Tibial nerve (tissue), 4 donors: ENCODE measurements at places on chromosomes 1 and 21.
A peak's percentile ranks its signal among the peaks of the same experiment; 100 is the strongest.

GRCh38 chr1:45117766-45118165 lies 88.6 kb downstream of the ZSWIM5 start:
- no peaks in the 10 kb centered on the region for H3K27me3 ChIP-seq
- H3K36me3 ChIP-seq = no peaks in the 10 kb centered on the region
- no peak overlapping the region for H3K27ac ChIP-seq
- DNase-seq = no peak
- no peak overlapping the region for H3K4me3 ChIP-seq

- no peaks in the 10 kb centered on the region for H3K36me3 ChIP-seq
- H3K4me1 ChIP-seq = peaks cover 23% of the 10 kb centered on the region
- no peaks in the 10 kb centered on the region for H3K27me3 ChIP-seq
- DNase-seq = no peak
- no peak overlapping the region for H3K4me3 ChIP-seq
Observed at GRCh38 chr1:110420874-110421793, 13.6 kb upstream of the LAMTOR5 start.

DNA sequence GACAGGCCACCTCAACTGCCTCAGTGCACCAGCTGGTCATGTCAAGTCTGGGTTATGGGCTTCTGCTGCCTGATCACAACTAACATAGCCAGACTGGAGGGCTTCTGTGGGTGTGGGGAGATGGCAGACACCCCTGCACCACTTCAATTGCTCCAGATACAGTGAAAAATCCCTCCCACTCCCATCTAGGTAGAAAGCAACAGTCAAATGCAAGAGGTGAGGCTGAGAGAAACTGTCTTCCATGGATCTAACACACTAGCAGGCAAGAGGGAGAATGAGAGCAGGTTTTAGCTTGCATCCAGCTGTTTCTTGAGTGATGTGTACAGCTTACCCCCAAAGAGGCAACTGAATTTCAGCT lies 10.8 kb downstream of the KCNA2 start:
- no peak overlapping the region for H3K27ac ChIP-seq
- no peaks in the 10 kb centered on the region for H3K27me3 ChIP-seq
- no peaks in the 10 kb centered on the region for H3K36me3 ChIP-seq
- no peak overlapping the region for H3K4me3 ChIP-seq

DNA sequence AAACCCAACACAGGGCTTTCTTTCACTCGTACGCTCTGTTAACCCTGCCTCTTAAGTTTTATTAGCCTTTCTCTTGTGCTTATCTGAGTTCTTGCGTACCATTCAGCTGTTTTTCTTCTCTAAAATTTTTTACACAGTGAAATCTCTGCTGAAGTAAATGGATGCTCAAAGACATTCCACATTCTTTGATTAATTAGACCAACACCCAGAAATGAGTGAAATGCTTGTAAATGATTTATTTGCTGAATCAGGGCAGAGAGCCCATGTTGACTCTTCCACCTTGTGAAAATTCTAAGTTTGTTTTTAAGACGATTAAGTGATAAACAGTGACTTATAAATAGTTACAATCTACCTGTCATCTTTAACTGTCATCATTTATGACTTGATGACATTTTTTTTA lies 156.7 kb downstream of the ACTL8 start:
- H3K4me1 ChIP-seq = no peaks in the 10 kb centered on the region
- H3K27ac ChIP-seq = no peak overlapping the region

DNA sequence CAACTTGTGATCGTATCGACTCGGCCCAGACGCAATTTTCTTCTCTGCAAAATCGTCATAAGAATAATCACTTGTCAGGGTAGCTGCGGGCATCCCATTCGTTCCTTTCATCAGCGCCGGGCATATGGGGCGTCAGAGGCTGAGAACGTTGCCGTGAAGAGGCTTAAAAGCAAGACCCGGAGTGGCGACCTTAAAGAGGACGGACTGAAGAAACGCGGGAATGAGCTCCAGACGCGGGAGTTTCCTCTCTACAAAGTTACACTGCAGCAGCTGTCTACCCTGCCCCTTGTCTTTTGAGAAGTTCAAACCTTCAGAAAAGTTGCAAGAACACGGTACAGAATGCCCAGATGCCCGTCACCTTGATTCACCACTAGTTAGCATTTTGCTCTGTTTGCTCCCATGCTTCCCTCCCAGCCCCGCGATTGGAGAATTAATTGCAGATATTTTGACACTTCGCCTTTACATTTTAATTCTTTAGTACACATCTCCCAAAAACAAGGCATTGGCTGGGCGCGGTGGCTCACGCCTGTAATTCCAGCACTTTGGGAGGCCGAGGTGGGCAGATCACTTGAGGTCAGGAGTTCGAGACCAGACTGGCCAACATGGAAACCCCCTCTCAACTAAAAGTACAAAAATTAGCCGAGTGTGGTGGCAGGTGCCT lies 967 bp downstream of the CENPS start:
- no peaks in the 10 kb centered on the region for H3K27me3 ChIP-seq
- DNase-seq = no peak
- H3K27ac ChIP-seq = peak overlapping the region; percentile 82
- peaks cover 31% of the 10 kb centered on the region for H3K4me1 ChIP-seq
- peak overlapping the region; percentile 94 for H3K4me3 ChIP-seq

- H3K27me3 ChIP-seq = no peaks in the 10 kb centered on the region
- H3K4me3 ChIP-seq = no peak overlapping the region
- H3K4me1 ChIP-seq = no peaks in the 10 kb centered on the region
- no peak for DNase-seq
- no peak overlapping the region for H3K27ac ChIP-seq
- no peaks in the 10 kb centered on the region for H3K36me3 ChIP-seq
Observed at GRCh38 chr1:192342842-192343241, 26.1 kb downstream of the RGS21 start.

GRCh38 chr1:200959411-200959921 lies 64.0 kb downstream of the KIF21B start:
- no peak overlapping the region for H3K27ac ChIP-seq
- H3K27me3 ChIP-seq = no peaks in the 10 kb centered on the region
- DNase-seq = no peak
- H3K4me1 ChIP-seq = no peaks in the 10 kb centered on the region

- no peaks in the 10 kb centered on the region for H3K27me3 ChIP-seq
- no peak overlapping the region for H3K4me3 ChIP-seq
- peak overlapping the region; percentile 5 for H3K27ac ChIP-seq
- H3K4me1 ChIP-seq = no peaks in the 10 kb centered on the region
- DNase-seq = no peak
Observed at GRCh38 chr1:108624069-108624468, 36.8 kb downstream of the HENMT1 start.

DNA sequence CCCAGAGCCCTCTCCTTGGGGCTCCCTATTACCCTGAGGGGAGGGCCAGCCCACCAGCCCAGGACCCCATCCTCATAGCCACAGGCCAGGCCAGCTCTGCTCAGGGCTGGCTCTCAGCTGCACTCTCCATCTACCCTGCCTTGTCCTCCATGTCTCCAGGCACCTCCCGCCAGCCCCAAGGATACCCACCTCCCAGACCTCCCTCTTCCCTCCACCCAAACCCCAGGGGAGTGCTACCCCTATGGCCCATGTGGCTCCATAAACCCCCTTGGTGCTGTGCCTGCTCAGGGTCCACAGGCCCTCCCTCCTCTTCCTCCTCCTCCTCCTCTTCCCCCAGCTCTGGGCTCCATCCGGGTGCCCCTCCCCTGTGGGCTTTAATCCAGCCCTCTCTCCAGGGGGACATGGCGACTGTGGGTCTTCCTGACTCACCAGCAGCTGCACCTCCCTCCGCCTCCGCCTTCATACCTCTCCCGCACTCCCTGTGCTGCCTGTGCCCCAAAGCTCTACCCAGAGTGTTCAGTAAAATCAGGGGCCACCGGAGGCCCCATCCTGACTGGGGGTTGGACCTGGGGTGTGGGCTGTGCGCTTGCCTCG lies 9.1 kb downstream of the YBEY start:
- H3K4me1 ChIP-seq = peaks cover 4% of the 10 kb centered on the region
- DNase-seq = no peak
- H3K27me3 ChIP-seq = no peaks in the 10 kb centered on the region
- no peak overlapping the region for H3K4me3 ChIP-seq
- H3K36me3 ChIP-seq = peaks cover 21% of the 10 kb centered on the region
- H3K27ac ChIP-seq = peak overlapping the region; percentile 73

GRCh38 chr1:162568802-162569201 lies 7.3 kb downstream of the UAP1 start:
- no peaks in the 10 kb centered on the region for H3K27me3 ChIP-seq
- no peaks in the 10 kb centered on the region for H3K4me1 ChIP-seq
- no peak for DNase-seq
- H3K4me3 ChIP-seq = no peak overlapping the region
- H3K36me3 ChIP-seq = no peaks in the 10 kb centered on the region

- H3K36me3 ChIP-seq = peaks cover 95% of the 10 kb centered on the region
- no peak for DNase-seq
- no peak overlapping the region for H3K4me3 ChIP-seq
- no peak overlapping the region for H3K27ac ChIP-seq
- no peaks in the 10 kb centered on the region for H3K27me3 ChIP-seq
- H3K4me1 ChIP-seq = no peaks in the 10 kb centered on the region
Observed at GRCh38 chr21:46265736-46266525, 19.5 kb downstream of the MCM3AP start.

- H3K36me3 ChIP-seq = no peaks in the 10 kb centered on the region
- no peaks in the 10 kb centered on the region for H3K4me1 ChIP-seq
- H3K27ac ChIP-seq = peak overlapping the region; percentile 15
- H3K4me3 ChIP-seq = no peak overlapping the region
- H3K27me3 ChIP-seq = no peaks in the 10 kb centered on the region
Observed at GRCh38 chr1:94273111-94273510, 35.7 kb upstream of the ARHGAP29 start.

- H3K4me1 ChIP-seq = peaks cover 25% of the 10 kb centered on the region
- no peaks in the 10 kb centered on the region for H3K36me3 ChIP-seq
- H3K4me3 ChIP-seq = peak overlapping the region; percentile 70
- H3K27ac ChIP-seq = peak overlapping the region; percentile 88
Observed at GRCh38 chr1:100350787-100351094, 1.6 kb upstream of the CDC14A start.

DNA sequence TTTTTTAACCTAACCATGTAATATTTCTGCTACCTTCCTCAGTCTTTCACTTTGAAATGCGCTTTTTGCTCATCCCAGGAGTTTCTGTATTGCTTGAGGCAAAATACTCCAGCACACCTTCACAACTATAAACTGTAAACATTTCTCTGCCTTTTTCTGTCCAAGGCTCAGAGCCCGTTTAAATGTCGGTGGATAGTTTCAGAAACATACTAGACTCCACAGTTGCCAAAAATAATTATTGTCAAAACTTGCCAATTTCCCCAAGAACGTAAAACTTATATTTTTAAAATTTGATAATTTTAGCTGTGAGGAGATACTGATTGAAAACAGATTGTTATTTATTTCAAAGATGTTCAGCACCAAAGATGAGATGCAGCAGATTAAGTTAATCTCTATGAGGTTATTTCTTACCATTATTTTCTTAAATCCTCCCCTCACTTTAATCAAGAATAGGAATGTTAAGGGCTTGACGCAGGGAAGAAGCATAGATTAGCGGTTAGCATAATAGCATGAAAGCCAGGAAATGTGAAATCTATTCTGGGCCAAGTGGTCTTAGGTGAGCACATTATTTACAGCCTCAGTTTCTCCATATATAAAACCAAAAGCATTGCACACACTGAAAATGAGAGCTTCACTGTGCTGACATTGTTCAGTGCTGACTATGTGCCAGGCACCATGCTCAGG lies 91.5 kb upstream of the ESRRG start:
- H3K36me3 ChIP-seq = no peaks in the 10 kb centered on the region
- no peak overlapping the region for H3K4me3 ChIP-seq
- no peaks in the 10 kb centered on the region for H3K27me3 ChIP-seq
- peaks cover 7% of the 10 kb centered on the region for H3K4me1 ChIP-seq
- DNase-seq = no peak

DNA sequence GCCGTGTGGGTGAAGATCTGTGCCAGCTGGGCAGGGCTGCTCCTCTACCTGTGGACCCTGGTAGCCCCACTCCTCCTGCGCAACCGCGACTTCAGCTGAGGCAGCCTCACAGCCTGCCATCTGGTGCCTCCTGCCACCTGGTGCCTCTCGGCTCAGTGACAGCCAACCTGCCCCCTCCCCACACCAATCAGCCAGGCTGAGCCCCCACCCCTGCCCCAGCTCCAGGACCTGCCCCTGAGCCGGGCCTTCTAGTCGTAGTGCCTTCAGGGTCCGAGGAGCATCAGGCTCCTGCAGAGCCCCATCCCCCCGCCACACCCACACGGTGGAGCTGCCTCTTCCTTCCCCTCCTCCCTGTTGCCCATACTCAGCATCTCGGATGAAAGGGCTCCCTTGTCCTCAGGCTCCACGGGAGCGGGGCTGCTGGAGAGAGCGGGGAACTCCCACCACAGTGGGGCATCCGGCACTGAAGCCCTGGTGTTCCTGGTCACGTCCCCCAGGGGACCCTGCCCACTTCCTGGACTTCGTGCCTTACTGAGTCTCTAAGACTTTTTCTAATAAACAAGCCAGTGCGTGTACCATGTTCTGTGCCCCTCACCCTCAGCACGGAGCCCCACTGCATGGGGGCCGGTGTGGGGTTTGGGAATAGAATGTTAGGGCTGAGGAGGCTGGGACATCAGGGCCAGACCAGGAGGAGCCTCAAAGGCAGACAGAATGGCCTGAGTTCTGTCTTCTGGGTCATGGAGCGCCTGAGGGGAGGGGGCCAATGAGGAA lies 21.3 kb downstream of the SERINC2 start:
- H3K4me1 ChIP-seq = no peaks in the 10 kb centered on the region
- H3K36me3 ChIP-seq = no peaks in the 10 kb centered on the region
- DNase-seq = no peak
- H3K27me3 ChIP-seq = no peaks in the 10 kb centered on the region
- no peak overlapping the region for H3K4me3 ChIP-seq
- no peak overlapping the region for H3K27ac ChIP-seq

GRCh38 chr21:34996304-34997101 lies 52.6 kb downstream of the RUNX1 start:
- no peaks in the 10 kb centered on the region for H3K27me3 ChIP-seq
- H3K4me1 ChIP-seq = no peaks in the 10 kb centered on the region
- peak; percentile 67 for DNase-seq
- H3K36me3 ChIP-seq = no peaks in the 10 kb centered on the region
- H3K27ac ChIP-seq = peak overlapping the region; percentile 62
- no peak overlapping the region for H3K4me3 ChIP-seq

GRCh38 chr1:48073798-48074530 lies 76.8 kb upstream of the TRABD2B start:
- H3K36me3 ChIP-seq = no peaks in the 10 kb centered on the region
- DNase-seq = no peak
- H3K27ac ChIP-seq = no peak overlapping the region
- no peaks in the 10 kb centered on the region for H3K4me1 ChIP-seq
- H3K27me3 ChIP-seq = no peaks in the 10 kb centered on the region
- no peak overlapping the region for H3K4me3 ChIP-seq
